ENCODE measurements at places on chromosomes 2 and 18.
A peak's percentile ranks its signal among the peaks of the same experiment; 100 is the strongest.

DNA sequence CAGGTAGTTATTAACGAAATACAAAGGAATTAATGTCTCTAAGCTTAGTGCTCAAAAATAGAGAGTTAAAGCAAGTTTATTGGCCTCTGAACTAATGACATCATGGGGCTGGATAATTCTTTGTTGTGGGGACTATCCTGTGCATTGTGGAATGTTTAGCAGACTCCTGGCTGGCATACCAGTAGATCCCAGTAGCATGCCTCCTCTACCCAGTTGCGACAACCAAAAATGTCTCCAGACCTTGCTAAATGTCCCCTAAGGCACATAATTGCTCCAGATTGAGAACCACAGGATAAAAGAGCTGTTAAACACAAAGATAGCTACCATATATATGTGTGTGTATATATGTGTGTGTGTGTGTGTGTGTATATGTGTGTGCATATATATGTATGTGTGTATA, 194.5 kb downstream of the ERBB4 start:
- no peak for DNase-seq

GRCh38 chr18:46678041-46678440, 21.0 kb upstream of the LOXHD1 start:
- no peak for DNase-seq

DNA sequence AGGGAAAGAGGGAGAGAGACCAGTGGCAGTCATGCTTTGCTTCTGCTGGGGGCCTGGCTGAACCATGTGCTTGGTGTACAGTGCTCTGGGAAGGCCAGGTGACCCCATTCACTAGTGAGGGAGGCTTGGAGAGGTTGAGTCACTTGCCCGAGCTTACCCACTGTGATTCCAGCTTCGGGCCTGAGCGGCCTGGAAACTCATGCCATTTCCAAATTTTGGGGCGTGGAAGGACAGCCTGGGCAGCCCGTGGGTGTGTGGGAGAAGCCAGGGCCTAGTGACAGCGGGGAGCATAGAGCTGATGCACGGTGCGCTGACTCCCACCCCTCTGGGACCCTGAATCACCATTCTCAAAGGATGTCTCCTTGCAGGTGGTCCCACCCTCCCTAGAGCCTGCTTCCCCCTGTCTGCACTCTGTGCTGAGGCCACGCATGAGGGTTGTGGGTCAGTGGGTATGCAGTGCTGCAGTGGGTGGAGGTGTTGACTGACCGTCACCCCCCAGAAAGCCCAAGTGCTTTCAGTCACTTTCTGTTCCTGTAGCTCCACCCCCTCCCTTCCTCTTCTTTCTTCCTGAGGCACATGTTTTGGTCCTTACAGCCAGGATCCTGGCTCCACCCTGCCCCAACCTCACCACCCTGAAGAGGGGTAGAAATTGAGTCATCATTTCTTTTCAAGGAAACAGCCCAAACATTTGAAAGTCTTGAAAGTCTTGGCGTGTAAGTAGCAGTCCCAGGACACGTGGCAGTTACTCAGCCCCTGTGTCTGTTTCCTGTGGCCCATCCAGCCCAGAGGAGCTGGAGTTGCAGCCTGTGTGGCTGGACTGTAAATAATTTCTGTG, 69.3 kb upstream of the MCFD2 start:
- peak; percentile 47 for DNase-seq

GRCh38 chr2:174184915-174185314, 63.4 kb downstream of the OLA1 start:
- DNase-seq: no peak

- no peak for DNase-seq
These were observed 21.1 kb downstream of the PLB1 start for GRCh38 chr2:28516950-28517349.

All from stimulated activated CD4-positive, alpha-beta T cell treated with anti-CD3 and anti-CD28 coated beads, Interleukin-15, amount 100 ng/mL, for 48 hours (primary cell).